Stimulated activated CD4-positive, alpha-beta T cell treated with anti-CD3 and anti-CD28 coated beads, Interleukin-15, amount 100 ng/mL, for 1 hour (primary cell): ENCODE measurements at places on chromosomes 12 and 14.

- DNase-seq = no peak
Observed at GRCh38 chr14:51507906-51508511, 143.7 kb upstream of the FRMD6 start.

DNA sequence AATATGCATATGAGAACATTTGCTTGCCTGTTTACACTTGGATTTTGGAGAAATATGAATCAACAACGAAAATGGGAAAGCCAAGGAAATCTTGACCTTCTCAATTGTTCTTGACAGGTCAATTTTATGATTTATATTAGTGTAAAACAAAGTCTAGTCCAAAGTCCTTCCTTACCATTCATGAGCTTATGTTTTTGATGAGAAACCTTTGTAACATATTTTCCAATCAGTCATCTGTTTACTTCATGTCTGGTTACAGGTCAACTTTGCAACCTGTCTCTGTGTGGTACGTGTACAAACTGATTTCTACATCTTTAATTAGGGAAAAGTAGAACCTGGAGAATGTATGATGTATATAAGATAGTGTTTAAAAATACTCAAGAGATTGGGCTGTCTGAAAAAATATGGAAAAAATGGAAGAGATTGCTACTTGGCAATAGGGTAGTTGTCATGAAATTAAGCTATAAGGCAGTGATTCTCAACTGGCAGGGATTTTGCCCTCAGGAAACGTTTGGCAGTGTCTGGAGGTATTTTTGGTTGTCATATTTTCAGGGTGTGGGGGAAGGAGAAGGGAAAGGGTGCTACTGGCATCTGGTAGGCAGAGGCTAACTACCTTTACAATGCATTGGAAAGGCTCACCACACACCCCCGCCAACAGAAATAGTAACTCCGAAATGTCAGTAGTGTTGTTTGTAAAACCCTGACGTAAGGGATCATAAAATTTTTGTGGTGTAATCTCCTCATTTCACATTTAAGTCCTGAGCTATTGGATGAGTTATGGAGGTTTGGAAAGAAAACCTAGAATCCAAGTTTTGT lies 110.4 kb upstream of the PTPRB start:
- no peak for DNase-seq

GRCh38 chr12:130179621-130180020 lies 17.4 kb downstream of the FZD10 start:
- no peak for DNase-seq

DNA sequence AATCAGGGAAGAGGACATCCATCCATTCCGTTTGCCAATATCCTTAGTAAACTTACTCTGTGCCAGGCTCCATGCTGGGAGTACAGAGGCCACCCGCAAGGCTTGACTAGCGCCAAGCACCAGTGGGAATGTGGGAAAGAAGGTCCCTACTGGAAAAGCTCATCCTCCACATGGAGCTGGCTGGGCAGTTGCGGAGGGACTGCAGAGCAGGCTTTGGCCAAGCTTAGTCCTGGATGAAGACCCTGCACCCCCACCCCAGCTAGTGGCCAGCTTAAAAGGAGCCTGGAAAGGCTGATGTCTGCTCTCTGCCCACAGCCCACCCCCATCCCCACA lies 22.4 kb upstream of the EIF2B2 start:
- DNase-seq = no peak

DNA sequence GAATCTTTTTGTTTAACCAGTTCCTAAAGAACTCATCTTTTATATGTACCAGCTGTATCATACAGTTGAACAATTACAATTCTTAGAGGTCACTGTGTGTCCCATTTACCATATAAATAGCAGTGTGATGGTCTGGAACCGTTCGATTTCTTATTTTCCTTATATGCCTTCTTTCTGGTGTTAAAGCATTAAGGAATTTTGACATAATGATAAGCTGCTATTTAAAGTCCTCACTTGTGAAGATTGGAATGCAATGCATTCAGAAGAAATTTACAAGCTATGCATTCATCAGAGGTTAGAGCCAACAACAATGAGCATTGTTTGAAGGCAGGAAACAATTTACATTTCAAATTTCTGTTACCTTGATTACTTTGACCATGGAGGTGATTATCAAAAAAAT lies 80.0 kb upstream of the PRICKLE1 start:
- DNase-seq = no peak

DNA sequence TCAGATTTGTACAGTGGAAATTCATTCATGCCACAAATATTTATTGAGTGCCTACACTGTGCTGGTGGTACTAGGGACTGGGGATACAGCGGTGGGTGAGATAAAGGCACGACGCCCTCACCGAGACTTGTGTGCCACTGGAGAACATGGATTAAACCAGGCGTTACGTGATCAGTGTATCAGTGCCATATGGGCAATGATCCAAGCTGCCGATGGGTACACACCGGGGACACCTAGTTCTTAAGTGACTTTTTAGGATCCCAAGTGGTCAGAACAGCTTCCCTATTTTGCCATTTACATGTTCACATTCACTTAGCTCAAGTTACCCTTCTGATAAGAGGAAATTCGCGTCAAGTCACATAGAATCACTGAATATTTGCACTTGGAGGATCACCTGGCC lies 236.7 kb downstream of the CACNA1C start:
- DNase-seq = no peak

- no peak for DNase-seq
Observed at GRCh38 chr12:21478756-21479455, 22.5 kb downstream of the RECQL start.

GRCh38 chr12:4900327-4900726 lies 9.4 kb upstream of the KCNA1 start:
- DNase-seq = no peak

- no peak for DNase-seq
Observed at GRCh38 chr14:97432586-97432985, 635.4 kb downstream of the VRK1 start.

GRCh38 chr14:64715146-64715627 lies 11.0 kb downstream of the PLEKHG3 start:
- no peak for DNase-seq
